Right kidney (tissue), 9 donors: ENCODE measurements at places on chromosomes 2 and 18.

DNA sequence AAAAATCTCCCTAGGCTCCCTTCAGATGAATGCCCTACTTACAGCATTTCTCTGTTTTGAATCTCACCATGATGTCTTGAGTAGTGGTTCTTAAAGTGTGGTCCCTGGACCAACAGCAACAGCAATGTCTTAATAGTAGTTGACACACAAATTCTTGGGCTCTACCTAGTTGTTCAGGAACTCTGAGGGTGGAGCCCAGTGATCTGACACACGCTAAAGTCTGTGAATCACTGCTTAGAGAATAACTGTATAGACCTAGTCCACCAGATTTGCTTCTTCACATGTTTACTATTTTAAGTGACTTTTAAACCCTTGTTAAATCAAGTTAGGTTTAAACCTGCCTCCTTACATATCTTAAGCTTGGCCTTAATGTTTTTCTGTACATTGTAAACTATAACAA is 47.6 kb upstream of the ARHGAP15 start:
- DNase-seq: no peak

- no peak for DNase-seq
These were observed 155.7 kb upstream of the RAB12 start for GRCh38 chr18:8453528-8453927.

GRCh38 chr2:18849841-18850578 is 260.6 kb upstream of the NT5C1B start:
- no peak for DNase-seq

- no peak for DNase-seq
These were observed 47.6 kb downstream of the HNRNPLL start for GRCh38 chr2:38554973-38555595.

DNA sequence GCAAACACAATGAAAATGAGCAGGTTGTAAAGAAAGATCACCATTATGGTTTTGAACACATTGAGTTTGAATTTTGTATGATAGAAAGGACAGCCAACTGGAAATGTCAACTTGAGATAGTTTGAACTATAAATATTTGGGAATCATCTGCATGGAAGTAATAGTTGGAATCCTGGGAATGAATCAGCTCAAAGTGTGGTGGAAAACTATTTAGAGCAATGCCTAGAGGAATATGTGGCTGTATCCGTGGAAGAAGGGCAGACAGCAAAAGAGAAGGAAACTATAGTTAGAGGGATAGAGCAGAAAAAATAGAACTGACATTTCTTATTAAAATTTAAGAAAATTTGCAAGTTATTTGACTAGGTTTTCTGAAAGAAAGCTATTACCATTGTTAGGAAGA is 112.5 kb upstream of the OTX1 start:
- no peak for DNase-seq

DNA sequence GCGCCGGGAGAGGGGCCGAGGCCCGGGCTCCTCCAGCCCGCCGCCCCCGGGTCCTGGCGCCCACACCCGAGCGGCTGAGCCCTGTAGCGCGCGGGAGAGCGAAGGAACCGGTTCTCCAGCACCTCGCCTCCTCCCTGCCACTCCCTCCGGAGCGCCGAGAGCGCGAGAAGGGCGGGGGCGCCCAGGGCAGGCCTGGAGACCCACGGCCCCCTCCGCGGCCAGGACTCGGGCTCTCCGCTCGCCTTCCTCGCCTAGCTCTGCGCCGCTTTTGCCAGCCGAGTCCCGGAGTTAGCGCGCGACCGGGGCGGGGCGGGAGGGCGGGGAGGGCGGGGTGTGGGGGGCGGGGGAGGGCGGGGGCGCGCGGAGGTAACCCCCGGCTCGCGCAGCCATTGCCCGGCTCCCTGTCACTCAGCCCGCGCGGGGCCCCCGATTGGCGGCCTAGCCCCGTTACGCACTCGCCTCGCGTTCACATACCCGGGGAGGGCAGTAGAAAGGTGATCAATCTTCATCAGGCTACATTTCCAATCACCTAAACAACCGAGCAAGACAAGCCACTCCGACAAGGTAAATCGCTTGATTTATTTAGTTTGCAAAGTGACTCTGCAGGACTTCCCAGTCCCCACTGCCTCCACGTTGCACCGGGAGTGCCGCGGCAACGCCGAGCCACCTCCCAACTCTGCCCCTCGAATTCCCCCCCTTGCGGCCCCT is at the start of gene OTX1:
Gene OTX1 (plus strand): TSS at position 497 of the 708 bp plus-strand sequence. CDS start 2,161 bp downstream, outside the sequence.
- DNase-seq: peak; percentile 69

DNA sequence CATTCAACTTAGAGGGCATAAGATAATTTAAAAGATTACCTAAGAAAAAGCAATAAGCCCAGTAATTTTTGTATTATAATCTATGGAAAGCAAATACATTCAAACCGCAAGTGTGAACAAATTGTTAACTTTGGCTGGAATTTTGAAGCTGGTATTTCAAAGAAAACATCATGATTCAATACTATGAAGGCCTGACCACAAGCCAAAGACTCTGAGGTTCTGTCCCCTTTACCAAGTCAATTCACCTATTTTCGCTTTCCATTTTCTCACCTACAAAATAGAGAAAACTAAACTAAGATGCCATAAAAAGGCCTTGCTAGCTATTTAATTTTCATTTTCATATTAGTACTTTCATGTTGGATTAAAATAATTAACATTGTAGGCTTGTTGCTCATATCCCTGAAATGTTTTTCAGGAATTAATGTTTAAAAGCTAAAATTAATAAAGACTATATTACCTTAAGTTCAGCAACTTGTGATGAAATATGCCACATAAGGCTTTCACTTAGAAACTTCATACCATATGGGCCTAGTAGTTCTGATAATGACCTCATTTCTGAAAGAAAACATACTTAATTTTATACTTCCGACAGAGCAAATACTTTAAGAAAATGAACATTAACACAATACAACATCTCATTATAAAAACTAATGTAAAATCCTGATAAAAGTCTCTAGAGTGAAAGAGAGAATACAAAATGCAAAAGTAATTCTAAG is 85.7 kb upstream of the FRZB start:
- no peak for DNase-seq

GRCh38 chr18:45838302-45839070 is 13.0 kb downstream of the SIGLEC15 start:
- DNase-seq: peak; percentile 72

GRCh38 chr2:11288431-11288830 is 56.0 kb downstream of the ROCK2 start:
- DNase-seq: no peak
